ENCODE measurements at places on chromosomes 16 and 17.

DNA sequence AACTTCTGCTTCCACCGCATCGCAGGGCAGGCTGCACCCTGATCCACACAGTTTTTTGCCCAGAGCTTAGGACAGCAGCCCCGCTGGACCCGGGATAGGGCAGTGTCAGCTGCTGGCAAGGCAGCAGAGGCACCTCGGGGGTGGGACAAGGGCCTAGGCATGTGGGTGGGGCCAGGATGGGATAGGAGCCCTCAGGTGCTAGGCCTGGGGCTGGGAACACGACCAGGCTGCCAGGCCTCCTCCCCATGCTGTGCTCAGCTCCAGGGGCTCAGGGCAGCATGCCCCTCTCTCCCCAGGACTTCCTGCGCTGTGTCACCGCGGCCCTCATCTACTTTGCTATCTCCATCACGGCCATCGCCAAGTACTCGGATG, 4.6 kb downstream of the CMTM3 start:
- no peak for DNase-seq

GRCh38 chr17:81711814-81712467, at the start of gene SLC25A10:
TSS of gene SLC25A10 (plus strand) at chr17:81712284. CDS start at chr17:81712427, 143 bp downstream.
- DNase-seq, result peak; percentile 87

DNA sequence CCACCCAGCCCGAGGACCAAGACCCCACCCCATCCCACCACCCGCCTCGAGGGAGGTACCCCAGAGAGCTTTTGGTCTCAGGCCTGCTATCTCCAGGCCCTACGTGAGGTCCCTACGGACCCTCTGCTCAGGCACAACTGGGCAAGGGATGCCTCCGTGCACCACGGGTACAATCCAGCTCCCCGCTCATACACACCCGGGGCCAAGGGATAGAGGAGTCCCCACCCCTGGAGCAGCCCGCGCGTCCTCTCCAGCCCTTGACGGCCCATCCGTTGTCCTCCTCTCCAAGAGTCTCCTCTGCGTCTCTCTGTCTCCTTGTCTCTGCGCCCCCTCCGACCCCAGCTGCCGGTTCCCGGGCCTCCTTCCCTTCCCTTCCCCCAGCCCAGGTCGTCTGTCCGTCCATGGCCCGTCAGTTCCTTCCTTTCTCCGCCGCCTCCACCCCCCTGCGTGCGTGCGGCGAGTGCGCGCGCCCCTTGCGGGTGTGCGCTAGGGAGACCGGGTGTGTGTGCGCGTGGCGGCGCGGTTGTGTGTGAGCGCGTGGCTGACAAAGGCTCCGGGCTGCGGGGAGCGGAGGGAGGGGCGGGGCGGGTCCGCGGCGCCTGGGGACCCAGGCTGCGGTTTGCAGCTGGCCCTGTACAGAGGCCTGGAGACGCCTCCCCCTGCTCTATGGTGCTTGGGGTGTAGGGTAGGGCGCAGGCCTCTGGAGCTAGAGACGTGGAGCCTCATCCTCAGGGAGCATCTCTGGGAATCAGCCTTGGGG, 930 bp downstream of the SPNS2 start:
- peak; percentile 39 for DNase-seq

DNA sequence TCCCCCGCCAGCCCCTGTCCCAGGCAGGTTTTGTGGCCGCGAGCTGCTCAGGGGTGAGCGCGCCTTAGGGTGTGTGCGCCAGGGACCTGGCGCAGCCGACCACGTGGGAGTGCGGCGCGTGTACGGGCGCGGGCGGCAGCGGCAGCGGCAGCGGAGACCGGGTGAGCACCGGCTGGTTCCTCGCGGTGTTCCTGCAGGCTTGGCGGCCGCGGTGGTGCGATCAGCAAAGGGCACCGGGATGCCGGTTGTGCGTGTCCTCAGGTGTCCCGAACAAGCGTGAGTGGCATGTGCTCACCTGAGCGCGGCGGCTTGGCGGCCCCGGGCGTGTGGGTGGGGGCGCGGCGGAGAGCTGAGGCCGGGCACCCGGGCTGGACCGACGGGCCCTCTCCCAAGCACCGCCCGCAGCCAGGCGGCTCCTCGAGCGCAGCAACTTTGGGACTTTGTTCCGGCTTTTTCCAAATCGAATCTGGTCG, 381 bp upstream of the HSD11B2 start:
- DNase-seq, result peak; percentile 42

- DNase-seq, result peak; percentile 97
Observed at GRCh38 chr17:66466840-66467367, 164.5 kb downstream of the PRKCA start.

- peak; percentile 78 for DNase-seq
Observed at GRCh38 chr17:63697341-63698286, 2.3 kb downstream of the LIMD2 start.

DNA sequence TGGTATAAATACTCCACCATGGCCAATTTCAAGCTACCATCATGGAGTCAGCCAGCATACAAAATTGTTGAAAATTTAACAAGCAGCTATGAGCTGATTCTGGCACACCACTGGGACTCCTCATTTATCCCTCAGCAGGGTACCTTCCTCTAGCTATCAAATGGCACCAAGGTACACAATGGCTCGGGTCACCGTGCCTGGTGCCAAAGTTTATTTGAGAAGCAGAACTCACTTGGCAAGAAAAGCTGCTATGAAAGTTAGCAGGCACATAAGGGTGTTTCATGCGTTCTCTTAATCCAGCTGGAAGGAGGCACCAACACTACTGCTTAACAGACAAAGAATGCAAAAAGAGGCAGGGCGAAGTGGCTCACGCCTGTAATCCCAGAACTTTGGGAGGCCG, 51.6 kb downstream of the IKZF3 start:
- no peak for DNase-seq

GRCh38 chr16:78034530-78034929, 12.2 kb downstream of the CLEC3A start:
- no peak for DNase-seq

DNA sequence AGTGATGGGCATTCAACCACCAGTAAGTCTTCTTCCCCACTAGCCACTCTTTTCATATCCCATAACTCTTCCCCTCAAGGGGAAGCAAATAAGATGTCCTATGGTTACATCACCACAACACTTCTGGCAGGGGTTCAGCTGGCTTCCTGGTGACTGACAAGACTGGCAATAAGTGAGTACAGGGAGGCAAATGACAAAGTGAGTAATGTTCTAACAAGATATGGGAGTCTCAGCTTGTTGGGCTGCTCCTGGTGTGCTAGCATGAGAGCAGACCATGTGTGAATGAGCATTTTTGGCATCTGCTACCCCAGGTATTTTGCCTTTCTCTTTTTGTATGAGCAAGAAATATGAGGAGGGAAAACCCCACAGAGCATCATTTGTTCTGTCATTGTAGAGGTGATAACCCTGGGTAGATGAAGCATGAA, 9.9 kb downstream of the TMIGD1 start:
- DNase-seq, result peak; percentile 43

Measured in A549 (cell line).